Calu3 (cell line): ENCODE measurements at places on chromosomes 16 and 17. TPM values are rescaled to one million over a fixed set of nuclear protein-coding genes. Genes with fewer than 3 reads are reported as not detected.
A peak's percentile ranks its signal among the peaks of the same experiment; 100 is the strongest.

Gene CTRL
- total RNA-seq: 2.6 and 3.4 TPM in 2 replicates

- H3K27ac ChIP-seq: no peak overlapping the region
- DNase-seq: no peak
- no peaks in the 10 kb centered on the region for H3K36me3 ChIP-seq
Measured at GRCh38 chr17:69223809-69224208, 4.8 kb downstream of the ABCA10 start.

GRCh38 chr17:4179071-4179470 is 36.1 kb downstream of the CYB5D2 start:
- no peak for DNase-seq
- H3K27ac ChIP-seq: no peak overlapping the region
- H3K27me3 ChIP-seq: no peaks in the 10 kb centered on the region
- H3K36me3 ChIP-seq: peaks cover 18% of the 10 kb centered on the region

DNA sequence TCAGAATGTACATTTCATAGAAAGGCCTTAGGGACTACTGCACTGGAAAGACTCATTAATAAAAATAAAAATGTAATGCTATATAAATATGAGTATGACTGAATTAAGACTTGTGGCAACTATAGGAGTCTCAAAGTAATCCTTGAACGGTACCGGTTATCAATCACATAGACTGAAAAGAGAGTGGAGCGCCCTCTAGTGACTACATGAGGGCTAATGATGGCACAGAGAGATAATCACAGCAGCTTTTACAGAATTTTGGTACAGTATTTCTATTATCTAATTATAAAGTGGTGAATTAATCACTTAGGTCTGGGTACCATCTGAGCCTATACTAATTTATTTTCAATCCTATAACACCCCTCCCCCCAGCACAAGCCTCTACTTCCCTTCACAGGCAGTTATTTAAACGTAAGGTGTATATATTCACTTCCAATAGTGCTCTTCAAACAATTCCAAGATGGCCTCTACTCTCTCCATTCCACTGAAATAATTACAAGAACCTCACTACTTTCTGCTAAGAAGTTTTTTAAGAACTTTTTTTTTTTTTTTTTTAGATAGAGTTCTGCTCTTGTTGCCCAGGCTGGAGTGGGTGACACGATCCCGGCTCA is 40.7 kb upstream of the ANKFY1 start:
- peak; percentile 24 for DNase-seq
- no peak overlapping the region for H3K4me3 ChIP-seq
- H3K27me3 ChIP-seq: no peaks in the 10 kb centered on the region
- H3K27ac ChIP-seq: no peak overlapping the region

Gene AATK
- 0.71 TPM in 1 of 2 replicates, not detected in the other for total RNA-seq
